IPS DF 19.7 (cell line): ENCODE measurements at places on chromosomes 7 and 10.

GRCh38 chr10:24952143-24952706 is at the start of gene PRTFDC1:
TSS of gene PRTFDC1 (minus strand) at chr10:24952606. CDS start at chr10:24952575, 31 bp downstream.
- DNase-seq: no peak

DNA sequence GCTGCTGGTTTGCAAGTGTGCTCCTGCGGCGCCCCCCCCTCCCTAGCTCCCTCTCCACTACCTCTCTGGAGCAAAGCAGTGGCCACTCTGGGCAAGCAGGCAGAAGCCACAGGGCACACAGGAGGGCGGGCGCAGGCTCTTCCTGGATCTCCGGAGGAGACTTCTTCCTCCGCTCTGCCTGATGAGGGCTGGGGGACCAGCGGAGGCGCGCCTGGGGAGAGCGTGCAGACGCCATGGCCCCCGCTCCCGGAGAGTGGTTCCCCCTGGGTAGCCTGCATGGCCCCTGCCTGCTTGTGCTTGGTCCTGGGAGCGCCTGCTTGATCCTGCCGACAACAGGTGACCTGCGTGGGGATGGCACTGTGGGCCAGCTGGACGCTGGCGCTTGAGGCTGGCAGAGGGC is 29.0 kb downstream of the ANKMY2 start:
- no peak for DNase-seq

GRCh38 chr10:10576937-10577336 is 440.7 kb upstream of the CELF2 start:
- DNase-seq: no peak

GRCh38 chr7:122719010-122719578 is 16.4 kb upstream of the RNF148 start:
- no peak for DNase-seq
